ENCODE measurements at places on chromosomes 2 and 18.

DNA sequence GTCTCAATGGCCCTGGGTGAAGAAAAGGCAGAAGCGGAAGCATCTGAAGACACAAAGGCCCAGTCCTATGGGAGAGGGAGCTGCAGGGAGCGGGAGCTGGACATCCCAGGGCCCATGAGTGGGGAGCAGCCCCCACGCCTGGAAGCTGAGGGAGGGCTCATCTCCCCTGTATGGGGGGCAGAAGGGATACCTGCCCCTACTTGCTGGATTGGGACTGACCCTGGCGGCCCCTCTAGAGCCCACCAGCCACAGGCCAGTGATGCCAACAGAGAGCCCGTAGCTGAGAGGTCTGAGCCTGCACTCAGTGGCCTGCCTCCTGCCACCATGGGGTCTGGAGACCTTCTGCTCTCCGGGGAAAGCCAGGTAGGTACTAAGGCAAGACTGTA, 13.2 kb downstream of the CEP68 start:
- no peak for DNase-seq

- no peak for DNase-seq
Measured at GRCh38 chr2:104493698-104494097, 360.2 kb upstream of the POU3F3 start.

DNA sequence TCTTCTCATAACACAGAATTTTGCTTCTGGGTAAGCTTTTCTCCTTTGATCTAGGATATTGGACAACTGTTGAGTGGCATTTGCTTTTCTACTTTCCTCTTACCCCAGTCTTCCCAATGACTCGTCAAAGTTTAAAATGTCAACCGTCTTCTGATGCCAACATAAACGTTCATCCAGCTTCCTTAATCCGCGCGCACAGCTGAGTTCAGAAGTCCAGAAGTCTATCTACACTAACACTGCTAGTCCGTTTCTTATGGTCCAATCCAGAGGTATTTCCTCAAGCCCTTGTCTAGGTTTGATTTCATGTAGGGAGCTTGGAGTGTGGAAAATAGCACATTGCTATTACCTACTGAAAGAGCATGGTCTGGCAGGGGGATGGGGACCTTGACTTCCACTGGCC, 48.7 kb downstream of the MFSD6 start:
- no peak for DNase-seq

- DNase-seq, result peak; percentile 91
Measured at GRCh38 chr2:121376535-121377250, 91.7 kb upstream of the TFCP2L1 start.

- no peak for DNase-seq
Measured at GRCh38 chr2:100320547-100321178, 1.6 kb downstream of the LONRF2 start.

GRCh38 chr2:233778030-233778429, at the start of gene MROH2A:
TSS of gene MROH2A (plus strand) at chr2:233778330. CDS start at chr2:233779359, 1,029 bp downstream.
- no peak for DNase-seq

- DNase-seq, result peak; percentile 74
Measured at GRCh38 chr2:130372055-130372832, 16.4 kb downstream of the PTPN18 start.

DNA sequence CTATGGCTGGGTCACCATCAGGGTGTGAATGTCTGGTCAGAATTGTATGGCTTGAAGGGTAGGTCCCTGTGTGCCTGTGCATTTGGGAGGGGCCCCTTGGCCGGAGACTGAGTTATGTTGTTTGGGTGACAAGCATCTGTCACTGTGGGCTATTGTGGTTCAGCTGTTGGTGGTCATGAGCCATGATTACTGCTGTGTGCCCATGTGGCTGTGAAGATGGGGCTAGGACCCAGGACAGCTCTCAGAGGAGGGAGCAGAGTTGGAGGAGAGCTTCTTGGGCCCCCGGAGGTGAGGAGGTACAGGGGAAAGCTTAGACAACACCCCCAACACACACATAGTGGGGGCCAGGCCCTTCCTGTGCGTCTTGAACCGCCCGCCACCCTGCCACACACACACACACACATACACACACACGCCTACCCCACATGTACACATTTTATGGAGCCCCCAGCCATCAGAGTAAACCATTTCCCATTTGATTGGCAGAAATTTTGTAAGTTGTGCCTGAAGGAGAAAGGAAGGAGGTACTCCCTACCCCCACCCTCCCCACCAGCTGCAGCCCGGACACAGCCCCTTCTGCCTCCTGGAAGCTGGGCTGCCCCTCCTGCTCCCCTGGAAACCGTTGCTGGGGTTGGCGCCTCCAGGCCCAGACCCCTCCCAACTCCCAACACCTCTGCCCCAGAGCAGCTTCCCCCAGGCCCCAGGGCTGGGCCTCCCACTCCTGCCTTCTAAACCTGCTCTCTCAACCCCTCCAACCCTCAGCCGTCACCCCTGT, 2.0 kb downstream of the GAREM2 start:
- no peak for DNase-seq

- DNase-seq, result no peak
Measured at GRCh38 chr2:23327416-23327815, 57.6 kb upstream of the KLHL29 start.

DNA sequence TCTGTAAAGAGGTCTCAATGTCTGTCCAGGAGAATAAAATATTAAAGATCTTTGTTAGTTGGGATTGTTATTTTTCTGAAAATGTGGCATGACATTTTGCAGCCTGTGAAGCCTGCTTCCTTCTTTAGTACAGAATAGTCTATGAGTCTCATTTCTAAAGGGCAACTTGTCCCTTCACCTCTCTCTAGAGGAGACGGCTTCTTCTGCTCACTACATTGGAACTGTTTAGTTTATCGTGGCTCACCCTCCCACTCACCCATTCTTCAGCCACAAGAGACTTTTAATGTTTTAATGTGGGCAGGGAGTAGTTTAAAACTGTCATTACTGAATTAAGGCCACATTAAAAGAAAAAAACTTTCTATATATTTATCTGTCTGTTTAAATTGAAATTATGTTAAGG, 161.0 kb downstream of the BARD1 start:
- DNase-seq, result no peak

DNA sequence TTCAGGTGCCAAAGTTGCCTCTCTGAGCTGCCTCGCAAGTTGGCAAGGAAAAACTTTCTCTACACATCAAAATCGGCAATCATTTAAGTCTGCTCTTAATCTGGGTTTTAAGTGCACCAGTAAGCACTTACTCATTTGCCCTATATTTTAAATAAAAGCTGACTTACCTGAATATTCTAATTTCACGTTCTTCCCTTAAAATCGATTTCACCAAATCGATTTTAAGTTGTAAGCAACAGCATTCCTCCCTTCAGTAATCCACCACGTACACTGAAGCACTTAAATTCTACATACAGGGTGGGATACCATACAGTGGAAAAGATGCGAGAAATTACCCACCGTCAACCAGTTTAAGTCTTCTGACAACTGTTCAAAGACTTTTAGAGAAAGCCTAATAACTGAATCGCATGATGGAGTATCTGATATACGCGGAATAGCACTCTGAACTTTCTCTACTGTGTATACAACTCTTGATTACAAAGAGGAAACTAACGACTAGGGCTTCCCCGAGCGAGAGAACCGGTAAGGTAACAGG, 1.6 kb downstream of the PPP3R1 start:
- no peak for DNase-seq

DNA sequence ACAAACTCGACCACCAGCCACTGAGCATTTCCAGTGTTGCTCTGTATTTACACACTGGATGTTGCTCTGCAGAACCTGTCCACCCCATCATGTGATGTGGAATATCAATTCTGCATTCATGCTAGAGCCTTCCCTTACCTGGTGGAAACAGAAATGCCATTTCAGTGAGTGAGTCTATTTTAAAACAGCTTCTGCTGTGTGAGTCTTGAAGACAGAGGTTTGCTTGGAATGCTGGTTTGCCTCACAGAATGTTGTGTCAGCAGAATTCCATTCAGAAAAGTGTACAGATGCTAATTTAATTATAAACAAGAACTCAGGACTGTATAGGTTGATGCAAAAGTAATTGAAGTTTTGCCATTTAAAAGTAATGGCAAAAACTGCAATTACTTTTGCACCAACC, 118.3 kb downstream of the MAP3K20 start:
- no peak for DNase-seq

Data from COR-L47 (cell line).